ENCODE measurements at places on chromosomes 2 and 18.
A peak's percentile ranks its signal among the peaks of the same experiment; 100 is the strongest.

DNA sequence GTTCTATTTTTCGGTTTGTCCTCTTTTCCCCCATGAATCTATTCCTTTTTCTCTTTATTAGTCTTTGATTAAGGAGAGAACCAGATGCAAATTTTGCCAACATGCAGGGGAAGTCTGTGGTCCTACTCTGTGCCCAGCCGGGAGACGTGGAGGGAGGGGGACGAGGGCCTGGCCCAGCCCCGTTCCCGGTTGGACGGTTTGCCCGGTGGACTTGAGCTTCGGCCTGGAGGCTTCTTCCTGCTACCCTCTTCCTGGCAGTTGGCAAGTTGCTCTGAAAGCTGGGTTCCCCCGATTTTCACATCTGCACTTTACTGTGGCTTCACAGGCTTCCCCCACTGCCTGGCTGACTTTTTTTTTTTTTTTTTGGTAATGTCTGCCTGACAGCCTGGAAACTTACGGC, 39.3 kb upstream of the GBX2 start:
- no peak for DNase-seq

- DNase-seq = peak; percentile 66
Measured at GRCh38 chr2:179422037-179422643, 157.5 kb upstream of the SESTD1 start.

DNA sequence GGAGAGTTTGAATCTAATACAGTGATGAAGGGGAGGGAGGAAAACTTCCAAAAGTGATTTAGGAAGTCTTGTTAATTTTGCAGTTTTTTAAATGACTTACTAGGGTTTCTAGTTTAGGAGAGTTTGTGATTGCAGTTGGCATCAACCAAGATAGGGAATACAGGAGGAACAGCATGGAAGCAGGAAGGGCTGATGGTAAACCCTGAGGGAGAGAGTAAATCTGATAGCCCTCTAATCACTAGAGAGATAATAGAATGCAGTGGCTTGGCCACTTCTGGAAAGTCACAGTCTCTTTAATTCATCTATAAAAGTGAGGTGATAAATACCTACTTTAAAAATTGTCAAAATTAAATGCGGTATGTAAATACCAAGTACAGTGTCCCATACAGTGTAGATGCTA, 5.6 kb downstream of the YPEL5 start:
- no peak for DNase-seq

DNA sequence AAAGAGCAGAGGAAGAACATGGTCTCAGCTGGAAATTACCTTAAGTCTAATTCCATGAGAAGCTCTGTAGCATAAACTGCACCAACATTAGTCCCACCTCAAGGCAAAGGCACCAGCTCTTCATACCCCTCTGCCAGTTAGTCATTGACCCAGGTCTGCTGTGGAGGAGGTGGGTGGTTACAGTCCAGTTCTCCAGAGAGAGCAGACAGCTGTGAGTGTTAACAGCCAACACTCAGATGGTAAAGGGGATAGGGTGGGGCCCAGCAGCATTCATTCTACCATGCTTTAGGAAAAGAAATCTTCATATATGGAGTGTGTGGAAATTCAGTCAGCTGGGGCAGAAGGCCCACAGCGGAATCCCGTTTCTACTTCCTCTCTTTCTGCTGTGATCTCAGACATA, 159.7 kb upstream of the FBXO11 start:
- DNase-seq = no peak

GRCh38 chr2:19674051-19675002, 227.5 kb downstream of the TTC32 start:
- DNase-seq = no peak

DNA sequence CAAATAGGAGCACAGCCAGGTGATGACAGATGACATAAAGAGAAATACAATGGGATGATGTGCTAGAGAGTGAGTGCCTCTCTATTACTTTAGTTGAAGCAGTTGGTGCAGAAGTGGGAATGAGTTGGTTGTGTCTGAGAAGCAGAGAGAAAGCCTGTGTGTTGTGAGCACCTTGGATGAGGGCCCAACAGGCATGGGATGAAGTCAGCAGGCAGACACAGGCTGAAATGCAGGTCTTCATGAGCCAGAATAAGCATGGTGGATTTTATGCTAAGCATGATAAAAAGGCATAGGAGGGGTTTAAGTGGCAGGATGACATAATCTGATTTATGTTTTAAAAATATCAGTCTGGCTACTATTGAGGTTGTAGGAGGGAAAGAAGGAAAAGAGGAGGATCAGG, 71.5 kb downstream of the KLHL14 start:
- DNase-seq = no peak

GRCh38 chr2:84057917-84058560, 401.0 kb downstream of the SUCLG1 start:
- DNase-seq = no peak

GRCh38 chr2:108115868-108116267, 123.9 kb upstream of the SULT1C3 start:
- no peak for DNase-seq

DNA sequence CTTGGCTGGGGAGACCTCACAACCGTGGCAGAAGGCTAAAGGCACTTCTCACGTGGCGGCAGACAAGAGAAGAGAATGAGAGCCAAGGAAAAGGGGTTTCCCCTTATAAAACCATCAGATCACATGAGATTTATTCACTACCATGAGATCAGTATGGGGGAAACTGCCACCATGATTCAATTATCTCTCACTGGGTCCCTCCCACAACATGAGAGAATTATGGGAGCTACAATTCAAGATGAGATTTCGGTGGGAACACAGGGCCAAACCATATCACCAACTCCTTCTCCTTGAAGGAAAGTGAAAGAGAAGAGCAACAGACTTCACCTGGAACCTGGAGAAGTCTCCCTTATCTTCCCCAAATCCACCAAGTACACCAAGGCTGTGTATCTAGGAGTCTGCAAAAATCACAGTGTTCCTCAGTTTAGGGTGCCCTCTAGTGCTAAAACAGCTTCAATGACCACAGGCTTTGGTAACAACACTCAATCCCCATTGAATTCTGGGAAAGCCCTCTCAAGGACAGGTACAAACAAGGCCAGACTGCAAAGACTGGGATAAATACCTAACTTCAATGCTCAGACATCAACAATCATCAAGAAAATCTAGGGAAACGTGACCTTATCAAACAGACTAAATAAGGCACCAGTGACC, 148.8 kb upstream of the SRD5A2 start:
- peak; percentile 13 for DNase-seq

DNA sequence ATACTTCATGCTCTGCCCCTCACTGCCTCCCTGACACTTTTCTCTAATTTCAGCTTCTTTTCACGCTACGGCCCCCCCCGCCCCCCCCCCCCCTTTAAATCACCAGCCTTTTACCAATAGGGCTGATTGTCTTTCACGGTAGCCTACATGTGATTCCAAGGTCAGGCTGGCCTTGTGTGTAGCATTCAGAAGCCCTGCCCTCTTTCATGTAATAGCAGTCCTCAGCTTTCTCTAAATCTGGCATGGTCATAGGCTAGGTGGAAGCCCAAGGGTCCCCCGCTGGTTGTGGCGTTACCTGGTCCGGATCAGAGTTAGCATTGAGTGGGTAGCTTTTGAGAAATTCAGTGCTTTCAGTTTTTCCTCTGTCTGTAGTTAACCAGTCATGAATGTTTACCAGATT, 281.8 kb downstream of the ALPK2 start:
- DNase-seq = no peak

Data from A549 (cell line).